GM18507 (cell line): ENCODE measurements at places on chromosomes 6 and 20.

- DNase-seq, result no peak
These were observed 206.4 kb upstream of the HDDC2 start for GRCh38 chr6:125507987-125508655.

- DNase-seq, result no peak
These were observed 119.3 kb downstream of the RNF144B start for GRCh38 chr6:18506382-18507017.

GRCh38 chr6:127914240-127914639 is 13.4 kb upstream of the THEMIS start:
- DNase-seq, result no peak

DNA sequence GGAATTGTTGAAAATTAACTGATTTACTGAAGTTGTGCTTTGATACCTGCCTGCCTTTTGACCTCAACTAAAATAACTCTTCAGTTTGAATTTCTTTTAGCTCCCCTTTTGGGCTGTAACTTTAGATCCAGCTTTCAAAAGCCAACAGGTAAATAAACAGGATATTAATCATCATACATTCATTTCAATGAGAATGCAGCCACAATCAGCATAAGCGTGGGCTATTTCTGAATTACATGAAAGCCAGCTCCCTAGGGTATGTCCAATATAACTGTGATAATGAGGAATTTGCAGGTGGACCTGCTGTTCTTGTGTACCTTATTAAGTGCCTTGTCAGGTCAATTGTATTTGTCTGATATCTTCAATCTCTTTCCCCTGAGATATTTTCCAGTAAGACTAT is 830.6 kb downstream of the KIF16B start:
- no peak for DNase-seq

DNA sequence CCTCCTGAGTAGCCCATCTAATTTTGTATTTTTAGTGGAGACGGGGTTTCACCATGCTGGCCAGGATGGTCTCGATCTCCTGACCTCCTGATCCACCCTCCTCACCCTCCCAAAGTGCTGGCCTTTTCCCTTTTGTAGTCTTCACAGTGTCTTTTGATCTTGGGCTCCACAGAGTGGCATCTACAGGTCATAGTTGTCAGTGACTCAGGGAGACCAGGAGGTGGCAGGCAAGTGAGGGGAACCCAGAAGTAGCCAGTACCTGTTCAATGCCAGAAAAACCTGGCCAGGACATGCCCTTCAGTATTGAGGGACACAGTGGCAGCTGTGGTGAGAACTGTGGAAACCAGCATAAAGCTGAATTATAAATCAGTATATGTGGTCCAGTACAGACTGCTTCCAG is 19.6 kb downstream of the RPP21 start:
- DNase-seq, result no peak

DNA sequence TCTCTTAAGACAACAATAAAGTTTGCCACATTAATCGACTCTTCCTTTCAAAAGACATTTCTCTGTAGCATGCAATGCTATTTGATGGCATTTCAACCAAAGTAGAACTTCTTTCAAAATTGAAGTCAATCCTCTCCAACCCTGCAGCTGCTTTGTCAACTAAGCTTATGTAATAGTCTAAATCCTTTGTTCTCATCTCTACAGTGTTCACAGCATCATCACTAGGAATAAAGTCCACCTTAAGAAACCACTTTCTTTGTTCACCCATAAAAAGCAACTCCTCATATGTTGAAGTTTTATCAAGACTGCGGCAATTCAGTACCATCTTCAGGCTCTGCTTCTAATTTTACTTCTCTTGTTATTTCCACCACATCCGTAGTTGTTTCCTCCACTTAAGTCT is 11.5 kb upstream of the BLOC1S5 start:
- no peak for DNase-seq

- no peak for DNase-seq
These were observed 19.8 kb downstream of the PPARD start for GRCh38 chr6:35362200-35362599.

GRCh38 chr6:110710115-110710514 is 105.2 kb downstream of the CDK19 start:
- no peak for DNase-seq

DNA sequence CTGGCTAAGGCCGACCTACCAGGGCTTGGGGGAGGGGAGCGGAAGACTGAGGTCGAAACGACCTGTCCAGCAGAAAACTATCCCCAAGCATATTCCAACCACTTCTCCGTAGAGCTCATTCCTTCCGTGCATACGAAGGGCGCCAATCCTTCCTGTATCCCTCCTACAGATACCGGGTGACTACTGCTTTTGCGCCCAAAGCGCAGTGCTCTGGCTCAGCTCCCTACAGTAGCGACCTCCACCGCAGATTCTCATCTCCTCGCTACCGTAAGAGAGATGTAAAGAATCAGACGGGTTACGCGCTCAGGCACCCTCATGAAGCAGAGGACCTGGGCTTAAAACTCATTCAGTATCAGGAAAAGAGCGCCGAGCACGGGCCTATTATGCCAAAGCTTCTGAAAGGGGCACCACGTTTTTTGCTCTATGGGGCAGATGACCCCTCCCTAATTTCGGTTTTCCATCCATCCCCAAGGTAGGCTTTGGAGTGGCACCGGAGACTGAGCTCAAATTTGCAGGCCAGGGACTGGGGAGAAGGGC is 563 bp upstream of the NNAT start:
- no peak for DNase-seq

DNA sequence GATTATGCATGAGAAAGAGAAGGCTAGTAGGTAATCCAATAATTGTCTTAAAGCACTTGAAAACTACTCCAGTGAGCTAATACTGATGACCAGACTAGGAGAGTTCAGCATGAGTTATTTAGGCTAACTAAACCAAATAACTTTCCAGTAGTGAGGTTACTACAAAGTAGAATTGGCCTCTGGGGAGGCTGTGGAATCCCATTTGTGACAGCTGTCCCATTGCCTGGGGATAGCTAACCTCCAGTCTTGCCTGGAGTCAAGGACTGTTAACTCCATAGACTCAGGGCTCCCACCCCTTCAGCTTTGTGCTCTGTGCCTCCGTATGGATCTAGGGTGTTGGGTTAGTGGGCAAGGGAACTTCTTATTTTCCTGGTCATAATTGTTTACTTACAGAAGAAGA is 51.0 kb downstream of the KCNQ5 start:
- DNase-seq, result no peak

DNA sequence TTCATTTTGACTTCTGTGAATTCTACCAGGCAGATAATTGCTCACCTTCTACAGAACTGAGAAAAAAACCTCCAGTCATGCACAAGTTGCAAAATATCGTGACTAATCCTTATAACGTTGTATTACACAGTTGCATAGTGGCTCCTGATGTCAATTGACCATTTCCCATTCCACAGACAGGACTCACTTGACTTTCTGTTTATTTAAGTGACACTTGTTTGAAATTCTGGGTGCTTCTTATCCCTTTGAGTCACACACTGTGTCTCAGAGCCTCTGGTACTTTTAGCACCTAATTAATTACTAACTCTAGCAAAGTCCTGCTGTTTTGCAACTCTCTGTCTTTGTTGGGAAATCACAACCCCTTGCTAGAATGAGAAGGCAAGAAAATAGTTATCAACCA is 16.2 kb upstream of the RSPO3 start:
- DNase-seq, result no peak

- no peak for DNase-seq
These were observed 107.4 kb upstream of the MAP7 start for GRCh38 chr6:136657666-136658065.

DNA sequence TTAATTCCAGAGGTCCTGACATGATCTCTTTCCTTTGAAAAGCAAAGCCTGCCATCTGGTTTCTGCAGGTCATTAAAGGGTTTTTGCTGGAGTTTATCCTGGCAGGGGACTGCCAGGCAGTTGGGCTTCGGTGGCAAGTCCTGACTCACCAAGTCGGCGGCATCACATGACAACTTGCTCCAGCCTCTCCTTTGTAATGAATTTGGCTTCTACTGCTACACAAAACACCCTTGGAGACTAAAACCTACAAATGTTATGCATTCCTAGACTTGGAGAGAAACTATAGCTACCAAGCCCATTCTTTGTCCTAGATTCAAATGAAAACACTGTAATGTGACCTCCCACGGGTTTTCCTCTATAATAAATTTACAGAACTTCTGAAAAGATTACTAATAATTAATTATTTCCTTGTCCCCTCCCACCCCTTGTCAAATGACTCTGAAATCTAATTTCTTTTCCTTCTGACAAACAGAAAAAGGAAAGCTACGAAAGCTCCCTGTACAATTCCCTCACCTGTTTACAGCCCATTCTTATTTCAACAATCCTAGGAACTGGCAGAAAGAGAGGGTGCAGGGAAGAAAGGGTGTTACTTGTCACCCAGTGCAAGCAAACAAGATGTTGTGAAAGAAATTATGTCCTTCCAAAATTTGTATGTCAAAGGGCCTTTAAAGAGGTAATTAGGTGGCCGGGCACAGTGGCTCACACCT is 62.9 kb downstream of the QRSL1 start:
- DNase-seq, result no peak

DNA sequence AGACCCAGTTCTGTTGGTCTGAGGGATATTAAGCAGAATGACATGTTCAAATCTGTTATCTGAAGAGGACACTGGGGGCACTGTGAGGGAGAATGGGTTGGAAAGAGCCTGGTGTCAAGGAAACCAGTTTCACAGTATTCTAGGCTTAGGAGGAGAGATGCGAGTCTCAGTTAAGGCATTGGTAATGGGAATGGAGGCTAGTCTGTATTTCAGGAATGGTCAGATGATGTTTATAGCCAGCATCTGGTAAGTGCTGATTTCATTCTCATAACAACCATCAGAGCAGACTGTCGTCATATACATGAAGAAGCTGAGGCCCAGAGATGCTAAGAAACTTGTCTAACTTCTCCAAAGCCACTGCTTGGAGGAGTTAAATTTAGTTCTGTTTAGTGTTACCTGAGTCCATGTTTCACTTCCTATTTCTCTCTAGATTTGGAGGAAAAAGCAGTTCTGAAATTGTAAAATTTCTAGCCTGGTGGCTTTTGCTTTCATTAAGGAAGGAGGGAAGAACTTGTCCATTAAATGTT is 242.0 kb downstream of the ARID1B start:
- DNase-seq, result no peak

- DNase-seq, result no peak
These were observed 158.2 kb upstream of the MCHR2 start for GRCh38 chr6:100152201-100152600.

DNA sequence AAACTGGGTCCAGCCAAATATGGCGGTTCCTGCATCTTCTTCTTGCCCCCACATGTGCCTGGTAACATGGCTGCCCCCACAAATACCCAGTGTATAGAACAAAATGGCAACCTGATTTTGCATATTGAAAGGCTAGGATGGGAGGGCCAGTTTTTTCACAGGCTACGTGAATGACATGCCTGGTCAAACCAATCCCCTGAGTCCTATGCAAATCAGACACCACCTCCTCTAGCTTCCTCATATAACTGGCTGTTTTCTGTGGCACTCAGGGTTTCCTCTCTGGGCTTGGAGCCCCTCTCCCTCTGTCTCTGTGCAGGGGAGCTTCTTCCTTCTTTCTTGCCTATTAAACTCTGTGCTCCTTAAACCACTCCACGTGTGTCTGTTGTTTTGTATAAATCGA is 372.1 kb downstream of the KIF16B start:
- DNase-seq, result no peak

DNA sequence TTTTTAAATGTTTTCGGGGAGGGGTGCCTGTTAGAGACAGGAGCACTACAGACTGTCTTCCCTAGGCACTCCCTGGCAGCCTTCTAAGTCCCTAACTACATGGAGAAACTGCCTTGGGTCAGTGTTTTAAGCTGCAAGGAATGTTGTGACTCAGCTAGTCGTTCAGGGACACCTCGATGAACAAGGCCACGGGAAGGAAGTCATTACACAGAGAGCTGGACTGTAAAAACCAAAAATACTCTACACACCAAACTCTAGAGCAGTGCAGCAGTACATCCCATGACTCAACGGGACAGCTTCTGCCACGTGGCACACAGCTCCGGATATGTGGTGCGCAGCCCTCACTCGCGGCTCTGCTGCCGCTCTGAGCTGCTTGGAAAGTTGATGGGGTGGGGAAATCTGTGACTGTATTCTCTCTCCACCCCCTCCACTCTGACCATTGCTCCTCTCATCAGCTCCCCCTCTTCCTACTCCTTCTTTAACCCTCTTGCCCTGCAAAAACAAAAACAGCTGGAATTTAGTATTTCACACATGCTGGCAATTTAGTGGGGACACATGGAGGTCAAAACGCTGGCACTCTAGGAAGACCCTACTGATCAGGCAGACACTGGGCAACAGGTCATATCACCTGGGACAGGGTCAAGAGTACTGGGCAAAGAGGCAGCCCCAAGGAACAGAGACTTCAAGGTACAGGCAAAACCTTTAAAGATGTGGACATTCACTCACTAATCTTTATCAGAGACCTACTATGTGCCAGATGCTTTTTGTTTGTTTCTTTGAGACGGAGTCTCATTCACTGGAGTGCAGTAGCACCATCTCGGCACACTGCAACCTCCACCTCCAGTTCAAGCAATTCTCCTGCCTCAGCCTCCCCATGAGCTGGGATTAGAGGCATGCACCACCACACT is 10.9 kb upstream of the LPIN3 start:
- peak; percentile 33 for DNase-seq

DNA sequence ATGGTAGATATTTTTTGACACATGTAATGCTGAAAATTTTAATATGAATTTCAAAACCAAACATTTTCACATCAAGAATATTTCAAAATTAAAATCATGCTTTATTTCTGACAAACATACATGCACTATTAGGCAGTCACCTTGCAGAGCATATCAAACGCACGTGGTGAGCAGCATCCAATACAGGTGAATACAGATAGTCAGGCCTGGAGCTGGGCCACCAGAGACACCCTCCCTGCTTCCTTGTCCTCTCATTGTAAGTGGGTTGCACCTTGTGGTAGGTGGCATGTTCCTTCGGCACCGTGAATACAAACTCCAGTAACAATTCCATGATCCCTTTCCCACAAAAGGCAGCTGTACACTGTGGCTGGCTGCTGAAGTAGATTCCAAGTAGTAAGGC is 8.9 kb downstream of the REV3L start:
- no peak for DNase-seq

DNA sequence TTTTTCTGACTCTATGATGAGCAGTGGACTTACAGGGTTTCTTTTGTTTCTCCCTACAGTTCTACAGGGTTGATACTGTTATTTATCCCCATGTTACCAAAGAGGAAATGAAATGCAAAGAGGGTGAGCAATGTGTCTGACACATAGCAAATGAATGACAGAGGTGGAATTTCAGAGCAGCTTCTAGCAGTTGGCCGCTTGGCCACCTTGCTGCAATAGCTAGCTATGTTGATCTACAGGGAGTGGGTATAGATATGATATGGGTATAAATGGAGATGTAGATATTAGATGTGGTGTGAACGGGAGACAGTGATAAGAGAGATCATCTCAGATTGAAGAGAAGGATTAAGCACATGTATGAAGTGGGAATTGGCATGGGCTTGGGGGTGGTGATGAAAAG is 10.9 kb upstream of the SLC22A3 start:
- no peak for DNase-seq

- DNase-seq, result no peak
These were observed 90.0 kb downstream of the PRND start for GRCh38 chr20:4811661-4812181.
